ENCODE measurements at places on chromosomes 3 and 15.
A peak's percentile ranks its signal among the peaks of the same experiment; 100 is the strongest.

DNA sequence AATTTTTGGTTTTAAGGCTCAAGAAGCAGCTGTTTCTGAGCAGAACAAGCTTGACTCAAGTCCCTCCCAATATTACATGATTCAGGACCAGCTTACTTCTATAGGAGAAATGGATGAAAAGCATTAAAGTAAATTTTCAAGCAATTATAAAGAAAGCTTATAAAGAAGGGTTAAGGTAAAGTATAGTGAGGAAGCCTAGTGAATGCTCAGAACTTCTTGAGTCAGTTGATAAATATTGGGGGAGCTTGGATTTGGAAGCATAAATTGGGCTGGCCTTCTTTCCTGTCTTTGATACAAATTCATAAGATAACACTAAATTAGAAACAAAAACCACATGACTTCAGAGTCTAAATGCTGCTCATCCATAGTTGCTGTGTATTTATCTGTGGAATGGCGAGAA, 156.0 kb downstream of the CHL1 start:
- DNase-seq = no peak

DNA sequence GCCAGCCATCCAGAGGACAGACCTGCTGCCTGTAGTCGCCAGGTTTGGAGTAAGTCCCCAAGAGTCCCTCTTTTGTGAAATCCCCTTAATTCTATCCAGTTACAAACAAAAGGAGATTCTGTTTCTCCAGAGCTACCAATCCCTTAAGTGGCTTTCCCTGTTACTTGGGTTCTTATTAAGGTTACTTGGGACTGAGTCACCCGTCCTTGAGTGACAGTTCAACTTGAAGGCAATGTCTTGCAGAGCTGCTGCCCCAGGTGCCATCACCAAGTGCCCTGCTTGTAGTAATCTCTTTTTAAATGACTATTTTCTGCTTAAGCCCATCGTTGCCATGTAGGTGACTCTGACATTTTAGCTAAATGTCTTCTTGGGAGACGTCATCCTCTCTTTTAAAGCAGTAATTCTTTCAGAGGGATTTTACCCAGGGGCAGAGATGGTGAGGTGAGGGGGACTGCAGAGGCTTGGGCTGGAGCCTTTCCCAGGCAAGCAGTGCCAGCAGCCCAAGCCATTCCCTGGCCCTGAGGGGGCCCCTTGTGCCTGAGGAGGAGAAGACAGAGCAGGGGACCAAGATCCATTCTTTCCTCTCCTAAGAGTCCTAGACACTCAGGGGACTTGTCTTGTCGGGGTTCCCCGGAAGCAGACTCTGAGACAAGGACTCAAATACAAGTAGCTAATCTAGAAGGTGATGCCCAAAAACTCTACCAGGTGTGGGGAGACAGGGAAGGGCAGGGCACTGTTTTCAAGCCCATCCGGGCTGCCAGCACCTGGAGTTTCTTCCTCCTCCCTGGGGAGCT, 253.7 kb downstream of the PLCL2 start:
- DNase-seq = no peak

- no peak for DNase-seq
Measured at GRCh38 chr15:71548401-71548807, 261.9 kb upstream of the NR2E3 start.

DNA sequence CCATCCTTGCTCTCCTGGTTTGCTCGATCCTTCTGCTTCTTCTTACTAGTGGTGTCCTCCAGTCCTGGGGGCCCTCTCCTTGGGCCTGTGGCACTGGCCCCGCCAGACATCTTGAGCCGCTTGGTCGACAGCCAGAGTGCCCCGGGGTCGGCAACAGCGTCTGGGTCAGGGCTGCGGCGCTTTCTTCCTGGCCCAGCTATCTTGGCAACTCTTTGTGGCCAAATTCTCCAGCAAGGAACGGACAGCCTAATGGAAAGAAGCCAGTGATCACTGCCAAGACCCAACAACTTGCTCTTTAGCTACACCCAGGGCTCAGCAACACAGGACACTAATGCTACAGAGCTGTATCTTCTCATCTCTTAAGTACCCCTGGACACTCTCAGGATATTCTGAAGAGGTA, 1.6 kb downstream of the USP19 start:
- DNase-seq = no peak

GRCh38 chr3:147341727-147342126, 64.6 kb downstream of the ZIC4 start:
- no peak for DNase-seq

DNA sequence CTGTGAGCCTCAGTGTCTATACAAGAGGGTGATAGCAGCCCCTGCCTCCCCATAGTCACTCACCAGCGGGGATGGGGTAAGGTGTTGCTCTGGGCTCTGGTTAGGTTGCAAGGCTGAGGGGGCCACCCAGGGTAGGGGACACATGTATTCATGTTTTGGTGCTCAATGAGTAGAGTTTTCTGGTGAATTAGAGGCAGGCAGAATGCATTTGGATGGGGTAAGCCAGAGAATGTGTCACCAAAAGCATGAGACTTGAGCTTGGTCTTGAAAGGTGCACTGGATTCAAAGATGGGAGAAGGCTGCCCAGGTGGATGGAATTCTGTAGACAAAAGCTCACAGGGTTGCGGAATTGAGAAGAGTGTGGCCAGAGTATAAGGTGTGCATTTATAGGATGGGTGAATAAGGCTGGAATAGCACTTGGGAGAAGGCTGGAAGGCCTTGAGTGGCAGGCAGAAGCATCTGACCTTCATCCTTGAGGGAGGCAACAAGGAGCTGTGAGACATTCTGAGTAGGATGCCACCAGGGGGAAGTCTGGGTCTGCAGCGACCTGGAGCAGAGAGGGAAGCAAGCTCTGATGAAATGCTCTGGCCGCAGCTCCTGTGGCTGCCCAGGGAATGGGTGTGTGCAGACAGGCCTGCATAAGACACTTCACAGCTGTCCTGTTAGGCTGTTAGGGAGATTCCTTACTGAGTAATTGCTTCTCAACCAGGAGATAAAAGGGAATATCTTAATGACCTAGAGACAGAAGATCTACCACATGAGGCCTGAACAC, 149.6 kb downstream of the CHDH start:
- no peak for DNase-seq

DNA sequence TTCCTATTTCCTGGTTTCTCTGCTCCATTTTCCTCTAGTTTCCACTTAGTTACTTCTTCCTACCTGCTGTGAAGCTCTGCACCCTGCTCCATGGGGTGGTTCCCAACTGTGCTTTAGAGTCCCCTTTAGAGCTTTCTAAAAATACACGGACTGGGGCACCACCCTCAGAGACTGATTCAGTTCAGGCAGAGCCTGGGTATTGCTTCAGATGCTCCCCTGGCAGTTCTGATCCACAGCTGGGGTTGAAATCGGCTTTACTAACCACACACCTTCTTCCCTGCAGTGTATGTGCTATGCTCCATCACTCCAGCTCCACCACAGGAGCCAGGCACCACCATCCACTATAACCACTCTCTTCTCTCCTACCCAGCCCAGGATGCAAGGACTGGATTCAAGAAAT, 12.6 kb downstream of the ANP32A start:
- no peak for DNase-seq

- DNase-seq = no peak
Measured at GRCh38 chr3:99504258-99504657, 134.1 kb upstream of the COL8A1 start.

DNA sequence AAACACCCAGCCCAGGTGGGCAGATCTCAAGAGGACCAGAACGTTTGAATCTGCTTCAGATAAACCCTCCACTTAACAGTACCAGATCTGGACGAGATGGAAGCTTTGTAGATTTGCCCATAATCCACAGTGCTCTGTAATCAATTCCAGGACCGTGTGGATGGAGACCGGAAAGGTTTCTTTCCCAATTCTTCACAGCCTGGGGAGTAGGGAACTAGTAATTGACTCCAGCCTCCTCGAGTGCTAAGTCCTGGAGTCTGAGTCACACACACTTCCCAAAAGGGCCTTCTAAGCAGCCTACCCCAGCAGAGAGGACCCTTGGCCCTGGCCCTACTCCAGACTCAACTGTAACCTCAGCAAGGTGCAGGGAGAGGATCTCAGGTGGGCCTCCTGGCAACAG, 56.2 kb upstream of the TSEN2 start:
- no peak for DNase-seq

GRCh38 chr3:116444819-116445310, 422 bp downstream of the LSAMP start:
- DNase-seq = no peak

DNA sequence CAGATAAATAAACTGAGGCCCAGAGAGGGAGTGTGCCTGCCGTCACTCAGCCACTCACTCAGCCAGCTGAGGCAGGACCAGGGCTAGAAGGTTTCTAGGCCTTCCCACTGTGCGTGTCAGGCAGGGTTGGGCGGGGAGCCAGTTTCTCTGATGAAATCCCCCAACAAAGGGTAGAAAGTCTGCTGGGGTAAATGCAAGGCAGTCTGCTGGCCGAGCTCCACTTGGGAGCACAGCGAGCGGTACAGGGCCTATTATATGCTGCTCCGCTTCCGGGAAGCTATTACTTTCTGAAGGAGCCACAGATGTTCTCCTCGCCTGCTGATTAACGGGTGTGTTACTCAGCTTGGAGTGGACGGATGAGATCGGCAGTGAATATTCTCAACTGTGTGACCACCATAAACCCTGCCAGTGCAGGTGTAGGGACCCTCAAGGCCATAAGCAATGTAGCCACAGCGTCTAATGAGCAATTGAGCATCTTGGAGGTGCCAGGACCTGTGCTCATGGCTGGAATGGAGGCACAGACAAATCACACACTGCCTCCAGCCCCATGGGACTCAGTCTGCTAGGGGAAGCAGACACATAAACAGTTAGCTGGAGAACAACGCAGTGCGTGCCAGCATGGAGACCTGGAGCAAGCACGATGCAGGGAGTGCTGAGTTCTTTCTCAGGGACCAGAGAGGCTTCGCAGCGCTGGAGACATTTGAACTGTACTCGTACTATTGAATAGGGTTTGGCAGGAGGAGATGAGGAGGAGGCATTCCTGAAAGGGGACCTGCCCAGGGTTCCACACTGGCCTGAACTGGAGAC, 42.1 kb downstream of the CORO2B start:
- DNase-seq = peak; percentile 40

GRCh38 chr15:32670623-32671022, 29.1 kb downstream of the SCG5 start:
- DNase-seq = no peak

DNA sequence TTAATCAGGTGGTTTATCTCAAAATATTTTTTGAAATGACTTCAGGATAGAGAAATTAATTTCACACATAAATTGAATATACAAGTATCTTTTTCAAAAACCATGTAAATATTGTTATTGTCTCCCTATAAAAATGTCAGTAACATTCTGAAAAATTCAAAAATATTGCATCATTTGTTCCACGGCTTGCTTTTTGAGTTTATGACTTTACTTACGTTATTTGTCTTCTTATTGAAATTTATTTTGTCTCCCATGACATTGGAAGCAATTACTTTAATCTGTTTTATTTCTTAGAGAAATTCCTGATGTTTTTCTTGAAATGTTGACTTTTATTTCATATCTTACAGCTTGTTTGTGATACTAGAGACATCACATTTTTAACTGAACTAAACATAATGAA, 56.9 kb upstream of the P2RY1 start:
- no peak for DNase-seq

DNA sequence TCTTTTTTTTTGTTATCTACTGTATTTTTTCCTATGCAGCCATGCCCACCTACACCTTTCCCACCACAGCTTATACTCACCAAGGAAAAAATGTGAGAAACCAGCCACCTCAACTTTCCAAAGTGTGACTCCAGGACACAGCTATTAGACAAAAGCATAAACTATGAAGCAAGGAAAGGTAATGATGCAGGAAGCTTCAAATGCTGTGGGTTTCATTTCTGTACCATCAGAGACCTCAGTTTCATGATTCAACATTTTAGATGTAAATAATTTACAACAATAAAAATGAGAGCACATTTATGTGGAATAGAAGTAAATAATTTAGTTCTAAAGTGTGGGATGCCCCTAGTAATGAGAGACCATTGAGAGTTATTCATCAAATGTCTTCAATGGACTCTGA, 115.1 kb downstream of the CDIN1 start:
- DNase-seq = no peak

GRCh38 chr15:67096546-67097294, 31.3 kb downstream of the SMAD3 start:
- DNase-seq = no peak

GRCh38 chr3:169255511-169255910, 408.0 kb downstream of the MECOM start:
- DNase-seq = no peak

- DNase-seq = no peak
Measured at GRCh38 chr15:71333839-71334238, 218.6 kb downstream of the THSD4 start.

- DNase-seq = no peak
Measured at GRCh38 chr3:54960701-54961100, 32.8 kb upstream of the LRTM1 start.

GRCh38 chr3:188010478-188010877, 143.5 kb upstream of the LPP start:
- no peak for DNase-seq
